HepG2 (cell line): ENCODE measurements at places on chromosomes 12 and 14. TPM values are rescaled to one million over a fixed set of nuclear protein-coding genes. Genes with fewer than 3 reads are reported as not detected.

- H3K4me1 ChIP-seq = no peaks in the 10 kb centered on the region
- H3K27ac ChIP-seq = no peak overlapping the region
- no peaks in the 10 kb centered on the region for H3K36me3 ChIP-seq
- DNase-seq = no peak
Observed at GRCh38 chr14:104383996-104384775, 195.4 kb upstream of the C14orf180 start.

DNA sequence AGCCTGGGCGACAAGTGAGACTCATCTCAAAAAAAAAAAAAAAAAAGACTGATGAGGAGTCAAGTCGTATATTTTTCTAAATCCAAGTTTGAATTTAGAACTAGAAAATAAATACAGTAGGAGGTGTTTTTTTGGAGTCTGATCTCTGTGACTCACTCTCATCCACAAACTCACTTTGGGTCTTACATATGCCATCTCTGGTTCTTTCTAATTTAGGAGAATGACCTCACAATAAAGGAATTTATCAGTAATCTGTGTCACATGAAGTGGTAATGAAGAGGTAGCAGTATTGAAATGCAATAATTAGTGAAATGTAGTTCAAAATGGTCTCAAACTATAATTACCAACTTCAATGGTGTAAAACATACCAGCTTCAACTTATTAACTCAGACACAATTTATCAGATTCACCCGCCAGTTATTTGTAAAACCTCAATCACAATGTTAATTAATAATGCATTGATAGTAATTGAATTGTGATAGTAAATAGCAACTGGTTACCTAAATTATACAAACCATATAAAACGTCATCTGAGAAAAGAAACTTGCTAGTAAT is 4.4 kb upstream of the CFL2 start:
- H3K27me3 ChIP-seq = no peaks in the 10 kb centered on the region; the same call in 1 of the 2 replicates
- H3K4me3 ChIP-seq = no peak overlapping the region
- H3K27ac ChIP-seq = no peak overlapping the region
- peaks cover 22% of the 10 kb centered on the region for H3K4me1 ChIP-seq

DNA sequence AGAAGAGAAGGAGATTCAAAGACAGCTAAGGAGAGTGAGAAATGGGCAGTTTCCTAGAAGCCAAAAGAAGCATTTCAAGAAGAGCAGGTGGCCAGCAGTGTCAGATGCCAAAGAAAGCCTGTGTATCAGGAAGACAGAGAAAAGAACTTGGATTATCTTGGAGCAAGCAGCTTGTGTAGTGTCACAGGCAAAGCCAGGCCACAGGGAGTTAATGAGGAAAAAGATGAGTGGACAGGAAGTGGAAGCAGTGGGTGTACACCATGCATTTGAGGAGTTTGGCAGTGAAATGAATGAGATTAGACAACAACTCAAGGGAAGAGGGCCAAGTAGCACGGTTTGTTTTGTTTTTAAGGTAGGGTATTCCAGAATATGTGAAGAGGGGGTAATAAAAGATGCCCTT is 5.6 kb upstream of the MYH7 start:
- DNase-seq = no peak
- H3K4me1 ChIP-seq = peaks cover 27% of the 10 kb centered on the region
- H3K4me3 ChIP-seq = no peak overlapping the region
- H3K27me3 ChIP-seq = peaks cover 75% of the 10 kb centered on the region

DNA sequence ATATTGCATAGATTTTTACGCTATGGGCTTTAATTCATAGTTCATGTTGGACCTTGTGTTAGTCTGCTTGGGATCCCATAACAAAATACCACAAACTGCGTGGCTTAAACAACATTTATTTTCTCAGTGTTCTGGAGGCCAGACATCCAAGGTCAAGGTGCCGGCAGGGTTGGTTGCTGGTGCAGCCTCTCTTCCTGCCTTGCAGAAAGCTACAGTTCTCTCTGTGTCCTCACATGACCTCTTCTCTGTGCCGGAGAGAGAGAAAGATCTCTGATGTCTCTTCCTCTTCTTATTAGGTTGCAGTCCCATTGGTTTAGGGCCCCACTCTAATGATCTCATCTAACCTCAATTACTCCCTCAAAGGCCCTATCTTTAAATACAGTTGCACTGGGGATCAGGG is 170.5 kb downstream of the IPO8 start:
- no peak overlapping the region for H3K27ac ChIP-seq
- peaks cover 6% of the 10 kb centered on the region for H3K4me1 ChIP-seq
- no peaks in the 10 kb centered on the region for H3K27me3 ChIP-seq
- no peak for DNase-seq

Gene LGR5
- 20.6 and 37.0 TPM in 2 replicates for total RNA-seq

DNA sequence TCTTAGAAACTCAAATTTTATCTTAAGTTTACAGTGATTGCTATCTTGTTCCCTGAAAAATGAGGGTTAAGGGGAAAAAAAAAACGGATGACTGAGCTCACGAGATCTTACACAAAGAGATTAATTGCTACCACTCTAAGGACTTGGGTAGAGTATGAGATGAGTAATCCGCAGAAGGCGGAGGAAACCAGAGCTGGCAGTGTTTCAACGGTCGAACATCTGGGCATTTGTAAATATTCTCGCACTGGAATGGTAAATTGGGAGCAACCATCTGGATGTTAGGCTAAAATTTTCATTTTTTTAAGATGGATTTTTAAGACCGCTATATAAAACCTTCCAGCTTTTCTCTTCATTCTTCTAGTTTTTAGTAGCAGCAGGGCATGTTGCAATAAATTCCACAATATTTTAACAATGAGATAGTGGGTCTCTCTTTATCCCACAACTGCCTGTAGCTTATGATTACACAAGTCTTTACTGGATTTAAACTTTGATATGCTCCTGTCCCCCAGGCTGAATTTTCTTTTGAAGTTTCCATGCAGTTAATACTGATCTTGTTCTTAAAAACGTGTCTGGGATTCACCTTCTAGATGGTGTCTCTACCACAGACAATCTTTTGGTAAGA is 1324.1 kb downstream of the AACS start:
- H3K27ac ChIP-seq = no peak overlapping the region
- H3K36me3 ChIP-seq = no peaks in the 10 kb centered on the region
- no peaks in the 10 kb centered on the region for H3K4me1 ChIP-seq
- no peak for DNase-seq
- H3K4me3 ChIP-seq = no peak overlapping the region

Gene ALG10B
- 6.3 and 9.3 TPM in 2 replicates for total RNA-seq

Gene TPH2
- not detected in 2 replicates for total RNA-seq

Gene POTEM
- not detected in 2 replicates for total RNA-seq

DNA sequence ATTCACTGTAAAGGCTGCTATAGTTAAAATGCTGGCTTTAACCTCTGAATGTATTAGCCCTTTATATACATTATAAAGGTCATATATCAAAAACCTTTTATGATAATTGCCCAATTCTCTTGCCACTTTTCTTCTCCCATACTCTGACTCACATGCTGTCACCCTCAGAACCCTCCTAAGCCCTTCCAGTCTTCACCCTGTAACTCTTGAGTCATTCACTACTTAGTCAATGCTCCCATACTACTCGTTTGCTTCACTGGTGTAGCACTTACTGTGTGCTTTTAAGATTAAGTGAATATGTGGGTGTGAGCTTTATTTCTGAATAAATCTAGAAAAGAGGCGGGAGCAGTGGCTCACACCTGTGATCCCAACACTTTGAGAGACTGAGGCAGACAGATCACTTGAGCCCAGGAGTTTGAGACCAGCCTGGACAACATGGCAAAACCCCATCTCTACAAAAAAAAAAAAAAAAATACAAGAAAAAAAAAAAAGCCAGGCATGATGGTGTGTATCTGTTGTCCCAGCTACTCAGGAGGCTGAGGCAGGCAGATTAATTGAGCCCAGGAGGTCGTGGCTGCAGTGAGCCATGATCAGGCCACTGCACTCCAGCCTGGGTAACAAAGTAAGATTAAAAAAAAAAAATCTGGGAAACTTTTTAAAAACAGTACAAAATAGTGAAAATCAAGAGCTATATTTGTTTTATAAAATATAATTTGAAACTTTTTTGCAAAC is 37.6 kb downstream of the SPATA7 start:
- H3K4me3 ChIP-seq = no peak overlapping the region
- H3K27me3 ChIP-seq = no peaks in the 10 kb centered on the region
- no peak overlapping the region for H3K27ac ChIP-seq
- no peaks in the 10 kb centered on the region for H3K4me1 ChIP-seq
- DNase-seq = no peak
- no peaks in the 10 kb centered on the region; the same call in 2 of the 3 replicates for H3K36me3 ChIP-seq

- DNase-seq = no peak
- H3K27ac ChIP-seq = no peak overlapping the region
- H3K4me3 ChIP-seq = no peak overlapping the region
- no peaks in the 10 kb centered on the region for H3K4me1 ChIP-seq
- H3K27me3 ChIP-seq = peaks cover 8% of the 10 kb centered on the region
Observed at GRCh38 chr12:49901026-49901425, 2.7 kb downstream of the FAIM2 start.

GRCh38 chr12:68482660-68483059 is 128.0 kb upstream of the RAP1B start:
- no peaks in the 10 kb centered on the region for H3K4me1 ChIP-seq
- H3K27ac ChIP-seq = no peak overlapping the region
- H3K36me3 ChIP-seq = no peaks in the 10 kb centered on the region
- H3K27me3 ChIP-seq = no peaks in the 10 kb centered on the region
- H3K4me3 ChIP-seq = no peak overlapping the region

DNA sequence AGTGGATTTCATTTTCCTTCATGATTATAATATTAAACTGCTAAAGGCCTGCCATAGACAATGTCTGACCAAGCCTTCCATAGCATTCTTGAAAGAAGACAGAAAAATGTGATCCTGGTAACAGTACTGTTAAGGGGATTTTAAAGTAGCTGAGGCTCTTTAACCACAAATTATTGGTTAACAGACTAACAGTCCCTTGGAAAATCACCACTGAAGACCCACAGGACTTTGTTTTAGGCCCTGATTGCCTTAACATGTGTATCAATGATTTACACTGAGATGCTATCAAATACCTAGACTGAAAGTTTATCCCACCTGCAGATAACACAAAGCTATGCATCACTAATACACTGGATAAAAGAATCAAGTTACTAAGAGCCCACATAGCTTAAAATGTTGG is 6.0 kb downstream of the KRT79 start:
- DNase-seq = no peak
- H3K27me3 ChIP-seq = peaks cover 11% of the 10 kb centered on the region; the same call in 2 of the 3 replicates
- no peaks in the 10 kb centered on the region for H3K36me3 ChIP-seq
- peaks cover 9% of the 10 kb centered on the region for H3K4me1 ChIP-seq
- H3K27ac ChIP-seq = no peak overlapping the region

Gene SLC6A15
- not detected in 2 replicates for total RNA-seq

GRCh38 chr14:99277530-99277929 is 5.5 kb upstream of the BCL11B start:
- no peak overlapping the region for H3K4me3 ChIP-seq
- no peak for DNase-seq
- H3K36me3 ChIP-seq = no peaks in the 10 kb centered on the region
- H3K27ac ChIP-seq = no peak overlapping the region

GRCh38 chr12:90199006-90199405 is 490.4 kb upstream of the ATP2B1 start:
- H3K27me3 ChIP-seq = no peaks in the 10 kb centered on the region
- DNase-seq = no peak
- no peaks in the 10 kb centered on the region for H3K36me3 ChIP-seq
- no peaks in the 10 kb centered on the region for H3K4me1 ChIP-seq
- H3K27ac ChIP-seq = no peak overlapping the region

DNA sequence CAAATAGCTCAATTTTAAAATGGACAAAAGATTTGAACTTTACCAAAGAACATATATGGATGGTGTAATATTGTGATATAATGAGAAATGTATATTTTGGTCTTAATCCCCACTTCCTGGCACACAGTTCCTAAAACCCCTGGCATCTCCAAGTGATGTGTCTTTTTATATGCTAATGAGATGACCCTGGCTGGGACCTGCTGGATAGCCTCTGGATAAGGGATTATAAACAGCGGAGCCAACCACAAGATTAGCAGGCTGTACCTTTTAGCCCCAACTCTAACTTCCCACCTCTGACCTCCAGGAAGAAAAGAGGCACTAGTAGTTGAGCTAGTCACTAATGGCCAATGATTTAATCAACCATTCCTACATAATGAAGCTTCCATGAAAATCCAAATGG is 130.0 kb downstream of the DPF3 start:
- no peaks in the 10 kb centered on the region for H3K27me3 ChIP-seq
- H3K4me3 ChIP-seq = no peak overlapping the region
- no peaks in the 10 kb centered on the region for H3K4me1 ChIP-seq
- H3K36me3 ChIP-seq = no peaks in the 10 kb centered on the region
- no peak for DNase-seq

GRCh38 chr12:92295523-92295922 is 149.9 kb upstream of the BTG1 start:
- no peaks in the 10 kb centered on the region for H3K4me1 ChIP-seq
- H3K4me3 ChIP-seq = no peak overlapping the region
- no peak for DNase-seq
- no peak overlapping the region for H3K27ac ChIP-seq
- H3K27me3 ChIP-seq = no peaks in the 10 kb centered on the region

DNA sequence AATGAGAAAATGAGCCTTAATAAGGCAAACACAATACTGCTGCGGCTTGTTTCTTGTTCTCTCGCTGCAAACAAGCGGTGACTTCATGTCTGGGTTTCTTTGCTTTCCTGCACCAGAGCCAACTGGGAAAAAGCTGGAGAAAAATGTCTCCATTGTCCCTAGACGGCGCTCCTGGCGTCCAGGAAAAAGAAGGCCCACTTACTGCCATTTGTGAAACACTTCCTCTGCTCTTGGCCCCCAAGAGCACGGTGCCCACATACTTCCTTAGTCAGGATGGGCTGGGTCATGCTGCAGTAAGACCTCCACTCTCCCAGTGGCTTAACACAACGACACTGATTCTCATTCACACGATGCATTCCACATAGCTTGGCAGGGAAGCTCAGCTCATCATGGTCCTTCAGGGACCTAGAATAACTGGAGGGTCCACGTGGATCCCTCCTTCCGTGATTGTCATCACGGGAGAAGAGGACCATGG is 86.0 kb upstream of the BCL11B start:
- H3K4me3 ChIP-seq = no peak overlapping the region
- H3K27me3 ChIP-seq = peaks cover 12% of the 10 kb centered on the region; the same call in 2 of the 3 replicates
- no peaks in the 10 kb centered on the region for H3K36me3 ChIP-seq
